ENCODE measurements at places on chromosomes 5 and 9.

- DNase-seq = no peak
Observed at GRCh38 chr5:33843579-33843978, 48.2 kb downstream of the ADAMTS12 start.

DNA sequence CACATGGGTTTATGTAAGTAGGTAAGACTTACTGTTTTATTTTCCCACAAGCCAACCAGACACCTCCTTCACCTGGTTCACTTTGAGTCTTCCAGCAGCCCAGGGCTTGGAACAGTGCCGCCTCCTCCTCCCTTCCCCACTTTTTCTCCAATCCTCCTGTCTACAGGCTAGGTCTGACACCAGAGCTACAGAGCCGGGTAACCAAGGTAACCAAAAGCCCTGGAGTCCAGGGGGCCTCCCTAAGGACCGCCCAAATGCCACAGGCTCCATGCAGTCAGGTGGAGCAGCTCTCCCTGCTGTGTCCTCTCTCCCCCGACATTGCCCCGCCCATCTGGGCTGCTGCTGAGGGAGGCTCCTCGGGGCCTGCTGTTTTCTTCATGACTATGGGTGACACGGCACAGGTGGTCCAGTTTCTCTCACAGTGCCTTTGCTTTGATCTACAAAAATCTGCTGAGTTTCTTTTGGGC is 138.0 kb upstream of the EFNA5 start:
- DNase-seq = no peak

DNA sequence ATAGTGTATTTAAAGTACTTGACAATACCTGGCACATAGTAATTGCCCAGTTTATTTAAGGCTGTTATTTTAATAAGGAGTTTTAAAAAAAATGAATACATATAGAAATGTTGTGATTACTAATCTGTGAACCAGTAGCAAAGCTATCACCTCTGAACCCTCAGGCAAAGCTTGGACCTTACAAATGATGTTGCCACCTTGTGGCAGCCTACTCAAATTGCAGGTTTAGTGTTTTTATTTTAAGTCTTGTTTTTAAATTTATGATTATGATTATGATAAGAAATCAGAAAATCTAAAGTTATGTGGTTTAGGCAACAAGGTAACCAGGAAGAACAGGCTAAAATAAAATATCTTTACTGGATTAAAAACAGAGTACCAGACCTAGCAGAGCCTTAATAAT is 35.8 kb downstream of the PPARGC1B start:
- peak; percentile 54 for DNase-seq

DNA sequence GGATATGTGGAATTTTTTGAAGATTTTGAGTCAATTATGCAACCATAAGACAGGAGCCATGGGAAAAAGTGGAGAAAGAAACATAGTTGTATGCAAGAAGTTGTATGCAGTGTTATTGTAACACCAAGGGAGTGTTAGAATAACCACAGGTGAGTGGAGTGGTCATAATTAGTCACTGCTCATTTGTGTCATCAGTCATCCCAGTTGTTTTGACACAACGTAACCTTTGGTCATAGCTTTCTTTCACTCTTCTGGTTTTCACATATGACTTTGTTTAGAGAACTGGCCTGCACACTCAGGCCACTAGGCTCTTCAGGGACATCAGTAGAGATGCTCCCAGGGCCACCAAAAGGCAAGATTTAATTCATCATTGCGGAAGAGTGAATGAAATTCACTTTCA is 158.7 kb upstream of the HMHB1 start:
- DNase-seq = no peak

DNA sequence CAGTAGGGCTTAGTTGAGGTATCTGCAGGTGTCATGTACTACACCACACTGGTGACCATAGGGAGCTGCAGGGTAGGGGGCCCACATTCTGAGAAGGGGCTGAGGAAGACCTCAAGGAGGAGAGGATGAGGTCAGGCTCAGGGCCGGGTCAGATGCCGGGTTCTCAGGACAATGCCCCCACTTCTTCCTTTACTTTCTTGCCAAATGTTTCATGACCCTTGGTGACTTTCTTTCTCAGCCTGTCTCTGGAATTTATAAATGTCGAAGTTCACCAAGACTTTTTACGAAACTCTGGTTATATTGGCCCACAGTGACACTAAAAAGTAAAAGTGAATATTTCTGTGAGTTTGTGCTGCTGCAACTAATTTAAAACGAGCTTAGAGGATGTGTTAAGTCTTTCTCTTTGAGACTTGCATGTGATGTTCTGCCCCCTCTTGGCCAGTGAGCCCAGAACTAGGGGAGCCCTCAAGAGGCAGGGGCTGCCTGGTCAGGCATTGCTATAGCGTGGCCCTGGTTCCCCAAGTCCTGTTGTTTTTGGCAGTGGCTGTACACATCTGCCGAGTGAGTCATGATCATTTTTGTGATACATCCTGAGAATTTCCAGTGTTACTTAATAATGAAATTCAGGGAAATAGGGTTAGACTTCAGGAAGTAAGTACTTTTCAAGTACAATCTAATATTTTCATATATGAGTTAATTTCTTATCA is 11.2 kb downstream of the ACO1 start:
- DNase-seq = peak; percentile 87

GRCh38 chr5:98975223-98975622 is 46.4 kb upstream of the CHD1 start:
- DNase-seq = no peak

GRCh38 chr5:126461838-126462237 is 38.6 kb downstream of the GRAMD2B start:
- no peak for DNase-seq

DNA sequence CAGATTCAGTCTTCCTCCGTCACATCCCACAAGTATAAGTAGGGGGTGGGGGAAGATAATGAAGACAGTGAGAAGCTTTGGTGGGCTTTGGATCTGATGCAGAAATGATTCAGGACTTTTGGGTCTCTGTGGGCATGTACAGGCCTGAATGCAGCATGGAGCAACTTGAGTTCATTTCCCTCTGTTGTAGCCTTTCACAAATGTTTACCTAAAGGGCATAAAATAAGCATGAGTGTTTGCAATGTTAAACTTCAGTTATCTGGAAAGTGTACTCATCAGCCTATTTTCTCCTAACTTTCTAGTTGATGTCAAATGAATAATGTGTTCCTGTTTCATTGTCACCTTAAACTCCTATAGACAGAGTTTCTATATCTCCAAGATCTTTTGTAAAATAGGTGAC is 39.3 kb downstream of the GARNL3 start:
- no peak for DNase-seq

DNA sequence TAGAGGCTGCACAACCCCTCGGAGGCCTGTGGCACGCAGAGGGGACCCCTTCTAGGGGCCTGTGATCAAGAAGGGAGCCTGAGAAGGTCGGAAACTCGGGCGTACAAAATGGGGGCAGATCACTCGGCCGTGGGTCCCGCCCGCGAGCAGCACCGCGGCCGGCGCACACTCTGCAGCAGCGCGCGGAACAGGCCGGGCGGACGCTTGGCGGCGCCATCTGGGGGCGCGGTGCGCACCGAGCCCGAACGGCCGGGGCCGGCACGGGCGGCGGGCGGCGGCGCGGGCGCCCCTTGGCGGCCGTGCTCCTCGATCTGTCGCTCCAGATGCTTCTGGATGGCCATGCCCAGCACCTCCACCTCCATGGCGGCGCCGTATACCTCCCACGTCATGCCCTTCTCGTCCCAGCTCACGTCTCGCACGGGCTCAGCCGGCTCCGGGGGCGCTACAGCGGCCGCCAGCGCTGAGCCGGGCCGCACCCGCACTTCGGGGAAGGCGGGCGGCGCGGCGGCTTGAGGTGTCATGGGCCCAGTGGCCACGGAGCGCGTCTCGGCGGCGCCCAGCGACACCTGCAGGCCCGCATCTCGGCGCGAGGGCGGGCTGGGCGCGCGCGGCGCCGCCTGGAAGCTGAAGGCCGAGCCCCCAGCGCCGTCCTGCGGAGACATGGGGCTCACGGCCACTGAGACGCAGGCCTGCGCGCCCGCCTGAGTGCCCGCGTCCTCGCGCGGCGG is 13.1 kb downstream of the GPRIN1 start:
- peak; percentile 59 for DNase-seq

GRCh38 chr9:81002906-81003305 is 686.4 kb downstream of the TLE1 start:
- DNase-seq = no peak

DNA sequence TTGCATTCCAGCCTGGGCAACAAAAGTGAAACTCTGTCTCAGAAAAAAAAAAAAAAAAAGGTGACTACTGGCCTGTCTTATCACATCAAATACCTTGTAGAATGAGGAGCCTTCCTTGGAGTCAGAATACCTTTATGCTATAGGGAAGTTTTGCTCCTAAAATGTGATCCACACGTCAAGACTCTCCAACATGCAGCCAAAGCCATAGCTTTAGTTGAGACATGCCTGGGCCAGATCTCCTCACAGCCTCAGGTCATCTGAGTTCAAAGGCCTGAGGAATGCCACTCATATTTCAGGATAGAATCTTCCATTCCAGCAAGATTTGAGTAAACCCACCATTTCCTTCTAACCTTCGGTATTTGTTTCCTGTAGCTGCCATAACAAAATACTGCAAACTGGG is 13.7 kb upstream of the SOWAHA start:
- DNase-seq = no peak

- DNase-seq = peak; percentile 77
Observed at GRCh38 chr9:123339666-123340510, 16.1 kb upstream of the CRB2 start.

GRCh38 chr5:131466171-131466766 is 168.8 kb downstream of the RAPGEF6 start:
- DNase-seq = peak; percentile 62

GRCh38 chr9:35406183-35406959 is 83.5 kb upstream of the RUSC2 start:
- DNase-seq = no peak

DNA sequence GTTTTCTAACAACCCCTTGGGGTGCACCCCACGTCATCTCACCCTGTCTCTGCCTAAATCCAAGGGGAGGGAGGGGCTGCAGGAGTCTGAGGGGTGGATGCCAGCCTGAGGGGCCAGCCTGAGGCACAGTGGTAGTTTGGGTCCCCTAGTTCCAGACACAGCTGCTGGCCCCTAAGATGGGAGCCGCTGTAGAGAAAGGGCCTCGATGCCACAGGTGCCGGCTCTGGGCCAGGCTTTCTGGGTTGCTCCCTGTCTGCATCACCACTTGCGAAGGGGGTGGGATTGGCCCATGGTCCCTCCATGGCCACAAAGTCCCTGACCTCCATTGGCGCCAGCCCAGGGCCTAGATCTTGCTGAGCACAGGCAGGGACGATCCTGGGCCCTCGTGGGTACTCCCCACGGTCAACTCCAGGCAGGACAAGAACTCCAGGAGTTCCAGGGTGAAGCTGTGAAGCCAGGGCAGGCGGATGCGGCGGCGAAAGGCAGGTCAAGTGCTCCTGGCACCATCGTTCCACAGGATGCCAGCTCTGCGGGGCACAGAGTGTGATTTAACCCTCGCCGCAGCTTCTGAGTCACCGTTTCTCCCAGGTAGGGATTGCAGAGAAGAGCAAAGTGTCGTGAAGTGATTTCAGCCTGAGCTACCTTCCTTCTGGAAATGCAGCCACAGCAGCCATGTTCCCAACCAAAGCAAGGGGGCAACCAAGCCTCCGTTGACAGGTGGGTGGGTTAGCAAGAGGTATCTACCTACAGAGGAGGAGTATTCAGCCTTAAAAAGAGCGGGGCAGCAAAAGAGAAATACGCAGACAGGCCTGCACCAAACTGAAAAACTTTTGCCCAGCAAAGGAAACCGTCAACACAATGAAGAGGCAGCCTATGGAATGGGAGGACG is 41.6 kb upstream of the EXOC3 start:
- no peak for DNase-seq

DNA sequence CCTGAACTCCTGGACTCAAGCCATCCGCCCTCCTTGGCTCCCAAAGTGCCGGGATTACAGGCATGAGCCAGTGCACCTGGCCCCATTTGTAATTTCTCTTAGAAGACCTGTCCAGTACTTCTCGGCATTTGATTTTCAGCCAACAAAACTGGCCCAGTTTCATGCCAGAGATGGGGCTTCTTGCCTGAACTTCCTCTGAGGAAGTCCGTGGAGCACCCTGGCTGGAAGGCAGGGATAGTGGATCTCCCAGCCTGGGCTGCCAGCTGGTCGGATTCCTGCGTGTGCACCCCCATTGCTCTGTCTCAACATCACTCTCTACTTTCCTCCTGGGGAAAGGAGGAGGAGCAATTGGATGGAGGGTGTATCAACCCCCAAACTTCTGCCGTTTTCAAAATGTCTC is 39.0 kb downstream of the FAM78A start:
- DNase-seq = no peak

DNA sequence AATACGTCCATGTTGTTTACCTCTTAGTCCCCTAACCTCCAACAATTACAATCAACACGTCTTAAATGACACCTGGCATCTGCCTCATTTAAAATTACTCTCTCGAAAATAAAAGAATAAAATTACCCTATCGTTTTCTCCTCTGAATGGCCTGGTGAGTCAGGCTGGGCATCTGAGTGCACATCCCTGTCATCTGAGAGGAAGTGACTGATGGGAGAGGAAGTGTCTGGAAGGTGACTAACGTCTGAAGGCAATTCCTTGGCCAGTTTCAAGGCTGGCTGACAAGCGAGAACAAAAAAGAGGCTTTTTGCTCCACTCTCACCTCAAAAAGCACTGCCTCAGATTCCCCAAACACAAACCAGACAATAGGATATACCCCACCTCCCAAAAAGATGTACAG is 57.7 kb downstream of the MAPKAP1 start:
- peak; percentile 91 for DNase-seq

GRCh38 chr9:121607434-121608167 is 43.8 kb upstream of the DAB2IP start:
- DNase-seq = peak; percentile 18

GRCh38 chr5:90854169-90854568 is 295.6 kb downstream of the ADGRV1 start:
- DNase-seq = peak; percentile 52

DNA sequence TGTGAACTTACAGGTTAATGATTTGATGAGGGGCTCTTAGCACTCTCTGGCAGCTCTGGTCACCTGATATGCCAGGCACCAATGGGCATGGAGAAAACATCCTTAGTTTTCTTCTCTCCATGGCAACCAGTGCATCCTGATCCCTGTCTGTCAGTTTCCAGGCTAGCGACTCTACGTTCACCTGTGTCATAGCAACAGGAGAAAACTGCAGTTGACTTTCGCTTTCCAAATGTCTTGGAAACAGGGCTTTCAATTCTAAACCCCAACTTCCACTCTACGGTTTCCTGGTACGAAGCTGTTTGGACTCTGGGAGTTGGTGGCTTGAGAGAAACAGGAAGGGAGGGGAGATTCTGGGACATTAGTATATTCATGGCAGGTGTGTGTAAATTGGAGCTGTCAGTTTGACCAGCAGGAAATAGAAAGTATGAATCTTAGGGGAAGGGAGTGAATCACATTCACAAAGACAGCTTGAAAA is 74.4 kb downstream of the SLC28A3 start:
- peak; percentile 26 for DNase-seq

DNA sequence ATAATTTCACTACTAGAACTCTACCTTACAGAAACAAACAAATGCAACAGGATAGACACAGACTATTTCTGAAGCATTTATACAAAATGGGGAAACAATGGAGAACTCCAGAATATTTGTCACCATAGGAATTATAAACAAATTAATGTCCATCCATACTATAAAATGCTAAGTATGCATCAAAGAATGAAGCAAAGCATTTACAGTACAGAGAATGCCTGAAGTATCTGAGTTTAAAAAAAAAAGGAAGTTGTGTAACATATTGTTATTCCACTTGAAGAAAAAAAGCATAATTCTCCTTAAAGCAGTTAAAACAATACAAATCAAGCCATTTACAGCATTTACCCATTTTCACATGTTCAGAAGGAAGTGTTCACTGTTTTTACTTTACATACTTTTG is 53.0 kb downstream of the DROSHA start:
- DNase-seq = no peak

GRCh38 chr5:89268460-89268859 is 385.5 kb upstream of the MEF2C start:
- peak; percentile 41 for DNase-seq

GRCh38 chr9:75462866-75463265 is 374.6 kb downstream of the OSTF1 start:
- no peak for DNase-seq
